Cerebellar cortex (tissue), 1 donor: ENCODE measurements at places on chromosomes 16 and 17.

DNA sequence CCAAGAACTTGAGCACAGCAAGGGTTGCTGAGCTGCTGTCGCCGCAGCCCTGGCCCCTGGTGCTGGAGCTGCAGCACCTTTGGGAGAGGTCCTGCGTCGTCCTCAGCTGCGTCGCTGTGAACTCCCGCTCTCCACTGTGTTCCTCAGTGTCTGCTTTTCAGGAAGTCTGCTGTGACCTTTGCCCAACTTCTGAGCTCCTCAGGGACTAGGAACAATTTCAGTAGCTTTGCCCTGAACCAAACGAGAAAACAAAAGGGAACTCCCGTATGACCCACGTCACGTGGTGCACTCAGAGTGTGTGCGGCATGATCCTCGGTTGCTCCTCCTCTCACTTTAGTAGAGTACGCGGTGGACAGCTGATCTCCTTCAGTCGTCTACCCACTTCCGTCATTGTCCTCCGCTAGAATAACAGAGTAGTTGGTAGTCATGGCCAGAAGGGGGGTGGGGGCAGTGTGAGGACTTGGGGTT, 44.2 kb downstream of the WDR45B start:
- no peak for DNase-seq

DNA sequence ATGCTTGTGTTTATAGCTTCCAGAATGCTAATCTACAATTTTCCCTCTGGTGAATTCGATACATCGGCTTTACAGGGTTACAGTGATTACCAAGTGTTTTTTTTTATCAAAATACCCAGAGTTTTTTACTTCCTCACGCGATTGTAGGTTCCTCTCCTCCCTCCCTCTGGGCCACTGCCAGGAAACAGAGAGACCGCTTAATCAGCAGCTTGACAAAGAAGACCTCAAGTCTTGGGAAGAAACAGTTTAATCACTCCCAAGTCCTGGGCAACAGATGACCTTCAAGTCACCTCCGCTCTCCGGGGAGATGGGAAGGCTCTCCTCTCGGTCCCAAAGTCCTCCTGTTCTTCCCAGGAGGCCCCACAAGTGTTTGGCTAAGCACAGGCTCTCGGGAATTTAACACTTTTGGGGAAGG, 23.5 kb downstream of the SMTNL2 start:
- DNase-seq: no peak

DNA sequence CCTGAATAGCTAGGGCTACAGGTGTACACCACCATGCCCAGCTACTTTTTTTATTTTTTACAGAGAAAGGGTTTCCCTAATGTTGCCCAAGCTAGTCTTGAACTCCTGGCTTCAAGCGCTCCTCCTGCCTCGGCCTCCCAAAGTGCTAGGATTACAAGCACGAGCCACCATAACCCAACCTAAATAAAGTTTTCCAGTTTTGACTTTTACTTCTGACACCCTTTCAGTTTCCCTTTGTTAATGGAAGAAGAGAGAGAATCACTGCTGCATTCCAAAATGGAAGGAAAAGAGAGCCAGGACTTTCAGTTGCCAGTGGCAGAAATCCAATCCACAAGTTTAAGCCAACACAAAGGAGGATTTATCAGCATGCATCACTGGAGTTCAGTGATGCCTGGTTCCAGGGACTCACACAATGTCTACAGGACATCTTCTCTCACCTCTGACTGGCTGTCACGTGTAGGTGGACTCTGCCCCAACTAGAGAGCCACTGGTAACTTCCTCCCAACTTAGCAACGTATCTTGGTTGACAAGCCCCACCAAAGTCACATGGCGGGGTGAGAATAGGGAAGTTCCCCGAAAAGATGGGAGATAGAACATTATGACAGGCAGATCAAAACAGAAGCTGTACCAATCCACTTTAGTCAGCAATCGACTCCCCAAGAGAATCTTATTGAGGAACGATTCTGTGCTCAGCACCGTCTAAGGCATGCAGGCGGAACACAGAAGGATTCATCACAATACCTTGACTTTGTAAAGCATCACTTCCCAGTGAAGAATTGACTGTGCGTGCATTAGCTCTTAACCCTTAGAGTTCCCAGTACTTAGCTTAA, 46.5 kb downstream of the GAS7 start:
- DNase-seq: no peak

- peak; percentile 30 for DNase-seq
Observed at GRCh38 chr16:4534151-4534790, 4.3 kb downstream of the CDIP1 start.

DNA sequence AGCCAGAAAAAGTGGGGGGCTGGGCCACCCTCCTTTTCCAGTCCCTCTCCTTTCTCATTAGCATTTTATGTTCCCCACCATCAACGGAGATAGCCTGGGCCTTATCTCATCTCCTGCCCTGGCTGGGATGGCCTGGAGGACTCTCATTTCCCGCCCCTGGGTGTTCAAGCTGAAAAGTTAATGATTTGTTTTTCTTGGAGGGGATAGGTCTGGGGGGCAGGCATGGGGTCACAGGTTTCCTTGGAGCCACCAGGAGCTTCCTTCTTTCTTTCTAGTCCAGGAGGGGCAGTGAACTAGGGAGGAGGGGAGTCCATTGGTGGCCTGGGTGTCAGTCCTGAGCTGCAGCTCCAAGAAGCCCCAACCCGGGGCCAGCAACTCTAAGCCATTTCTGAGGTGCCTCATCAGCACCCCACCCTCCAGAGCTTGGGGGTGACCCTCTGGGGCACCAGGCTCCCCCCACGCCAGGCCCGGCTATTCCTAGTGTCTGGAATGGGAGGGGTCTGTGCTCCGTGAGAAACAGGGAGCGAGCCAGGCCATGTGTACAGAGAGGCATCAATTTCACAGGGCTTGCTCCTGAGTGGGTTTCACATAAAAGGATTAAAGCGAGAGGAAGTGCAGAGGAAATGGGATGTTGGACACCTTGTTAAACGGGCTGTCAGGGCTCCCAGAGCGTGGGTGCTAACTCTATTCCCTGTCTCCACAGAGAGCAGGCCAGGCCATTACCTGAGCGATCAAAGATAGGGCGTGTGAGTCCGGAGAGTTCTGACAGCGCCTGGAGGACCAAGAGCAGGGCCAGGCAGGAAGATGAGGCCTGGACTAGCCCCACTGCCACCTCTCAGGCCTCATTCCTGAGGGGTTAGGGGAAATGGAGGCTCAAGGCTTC, 90.6 kb upstream of the LHX1 start:
- no peak for DNase-seq

DNA sequence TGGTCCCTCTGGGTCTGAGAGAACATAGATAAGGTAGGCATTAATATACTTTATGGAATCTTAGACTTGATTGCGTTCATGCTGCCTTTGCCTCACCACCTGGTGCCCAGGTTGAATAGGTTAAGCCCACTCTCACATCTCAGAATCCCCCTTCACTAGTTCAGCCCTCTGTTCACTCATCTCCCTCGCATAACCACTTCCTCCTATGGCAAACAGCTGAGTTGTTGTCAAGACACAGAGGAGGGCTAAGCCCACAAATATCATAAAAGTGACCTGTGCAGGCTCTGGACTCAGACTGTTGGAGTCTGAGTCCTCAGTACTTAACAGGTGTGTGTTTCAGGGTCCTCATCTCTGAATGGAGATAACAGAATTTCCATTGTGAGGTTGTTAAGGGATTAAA, 55.7 kb downstream of the GOSR1 start:
- DNase-seq: no peak

DNA sequence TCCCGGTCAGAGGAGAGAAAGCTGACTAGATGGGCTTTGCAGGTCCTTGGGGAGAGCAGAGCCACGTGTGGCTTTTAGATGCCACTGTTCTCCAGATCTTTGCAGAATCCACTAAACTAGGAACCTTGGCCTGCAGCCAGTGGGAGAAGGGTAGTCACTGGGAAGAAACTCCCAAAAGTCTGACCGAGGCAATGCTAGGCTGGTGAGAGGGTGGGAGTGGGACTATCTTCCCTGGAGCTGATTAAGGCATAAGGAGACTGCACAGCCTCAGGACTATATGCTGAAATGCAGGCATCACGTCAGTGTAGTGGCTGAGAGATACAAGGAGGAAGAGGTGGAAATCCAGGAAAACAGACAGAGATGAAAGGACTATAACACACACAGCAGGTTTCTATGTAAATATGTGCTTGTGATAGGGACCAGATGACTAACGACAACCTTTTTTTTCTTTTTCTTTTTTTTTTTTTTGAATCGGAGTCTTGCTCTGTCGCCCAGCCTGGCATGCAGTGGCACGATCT, 2.2 kb upstream of the GSDMA start:
- DNase-seq: no peak

DNA sequence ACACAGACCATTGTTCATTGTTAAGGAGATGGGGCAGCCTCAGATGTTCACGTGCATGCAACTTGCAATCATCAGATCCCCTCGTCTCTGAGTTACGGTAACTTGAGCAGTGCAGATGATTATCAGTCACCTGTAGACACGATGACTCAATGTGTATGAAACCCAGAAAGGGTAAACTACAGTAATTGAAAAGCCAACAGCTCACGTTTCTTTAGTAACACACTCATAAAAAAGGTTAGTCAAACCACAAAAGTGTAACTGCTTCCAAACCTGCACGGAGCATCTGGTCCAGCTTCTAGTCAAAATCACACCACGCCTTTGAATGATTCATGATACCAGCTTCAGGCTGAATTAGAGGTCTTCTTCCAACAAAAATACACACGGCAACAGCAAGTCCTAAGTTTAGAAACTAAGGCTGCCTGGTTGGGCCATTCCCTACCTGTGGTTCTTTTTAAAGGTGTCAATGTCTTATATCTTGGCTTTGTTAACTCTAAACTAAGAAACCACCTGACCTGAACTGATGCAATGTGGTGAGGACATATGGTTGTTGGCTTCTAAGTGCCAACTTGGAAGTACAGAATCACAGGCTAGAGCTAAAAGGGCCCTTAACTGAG, 32.3 kb downstream of the GRB7 start:
- no peak for DNase-seq

- DNase-seq: no peak
Observed at GRCh38 chr16:14400285-14400977, 229.6 kb downstream of the PARN start.

DNA sequence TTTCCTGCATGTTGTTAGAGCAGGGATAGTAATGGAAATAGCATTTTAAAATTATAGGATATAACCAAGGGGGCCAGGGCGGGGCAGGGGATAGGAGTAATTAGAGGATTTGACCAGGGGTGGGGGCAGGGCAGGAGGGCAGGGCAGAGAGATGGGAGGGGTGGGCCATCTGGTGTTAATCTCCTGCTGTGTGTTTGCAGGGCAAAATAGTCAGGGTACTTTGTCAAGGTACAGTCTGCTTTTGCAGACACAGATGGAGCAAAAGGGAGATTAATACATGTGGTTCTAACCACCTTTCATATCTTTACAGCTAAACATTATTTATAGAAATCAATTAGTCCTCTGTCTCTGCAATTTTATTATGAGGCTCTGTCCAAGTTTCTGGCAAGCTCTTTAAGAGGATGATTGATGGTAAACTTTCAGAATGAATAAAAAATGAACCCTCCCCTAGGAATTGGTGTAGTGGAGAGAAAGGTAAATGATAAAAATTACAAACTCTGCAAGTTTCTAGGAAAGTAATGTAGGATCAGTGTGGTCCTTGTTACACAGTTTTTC, 6.6 kb downstream of the ANKFN1 start:
- no peak for DNase-seq

- DNase-seq: no peak
Observed at GRCh38 chr17:1221209-1221608, 41.4 kb upstream of the ABR start.

- no peak for DNase-seq
Observed at GRCh38 chr16:88596483-88596882, 26.3 kb downstream of the ZC3H18 start.

DNA sequence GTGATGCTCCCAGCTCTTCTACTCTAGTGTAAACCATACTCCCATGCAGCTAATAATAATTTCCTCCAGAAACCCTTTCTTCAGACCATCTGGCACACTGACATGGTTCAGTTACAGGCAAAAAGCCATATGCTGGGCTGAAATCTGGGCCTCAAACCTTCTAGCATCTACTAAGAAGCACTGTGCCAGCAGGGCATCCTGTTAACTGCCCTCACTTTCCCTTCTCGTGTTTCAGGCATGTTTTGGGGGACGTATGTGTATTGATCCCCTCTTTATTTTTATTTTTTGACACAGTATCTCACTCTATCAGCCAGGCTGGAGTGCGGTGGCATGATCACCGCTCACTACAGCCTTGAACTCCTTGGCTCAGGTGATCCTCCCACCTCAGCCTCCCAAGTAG, 33.3 kb downstream of the STAT5A start:
- peak; percentile 91 for DNase-seq

DNA sequence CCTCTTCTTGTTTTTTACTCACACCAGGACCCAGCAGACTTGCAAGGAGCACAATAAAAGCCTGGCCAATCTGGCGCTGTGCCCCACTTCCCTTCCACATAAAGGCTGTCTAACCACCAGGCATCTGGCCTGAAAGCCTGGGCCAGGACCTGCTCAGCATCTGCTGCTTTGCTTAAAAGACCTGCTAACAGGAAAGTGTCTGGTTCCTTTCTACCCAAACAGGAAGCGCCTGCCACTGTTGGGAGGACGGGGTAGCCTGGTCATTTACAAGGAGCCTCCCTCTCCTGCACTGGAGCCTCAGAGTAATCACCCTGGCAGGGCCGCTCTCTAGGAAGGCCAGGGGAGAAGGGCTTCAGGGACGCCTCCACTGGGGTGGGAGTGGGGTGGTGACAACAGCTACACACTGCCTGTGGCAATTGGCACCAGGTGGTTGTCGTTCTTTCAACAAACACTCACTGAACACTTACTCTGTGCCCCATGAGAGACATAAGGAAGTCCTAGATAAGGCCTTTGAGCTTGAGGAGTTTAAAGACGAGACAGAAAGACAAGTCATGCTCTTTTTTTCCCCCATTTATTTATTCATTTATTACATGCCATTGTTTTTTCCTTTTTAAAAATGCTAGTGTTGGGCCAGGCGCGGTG, 6.3 kb upstream of the MMP28 start:
- DNase-seq: peak; percentile 89

GRCh38 chr17:30586818-30587595, 109.8 kb downstream of the GOSR1 start:
- no peak for DNase-seq

DNA sequence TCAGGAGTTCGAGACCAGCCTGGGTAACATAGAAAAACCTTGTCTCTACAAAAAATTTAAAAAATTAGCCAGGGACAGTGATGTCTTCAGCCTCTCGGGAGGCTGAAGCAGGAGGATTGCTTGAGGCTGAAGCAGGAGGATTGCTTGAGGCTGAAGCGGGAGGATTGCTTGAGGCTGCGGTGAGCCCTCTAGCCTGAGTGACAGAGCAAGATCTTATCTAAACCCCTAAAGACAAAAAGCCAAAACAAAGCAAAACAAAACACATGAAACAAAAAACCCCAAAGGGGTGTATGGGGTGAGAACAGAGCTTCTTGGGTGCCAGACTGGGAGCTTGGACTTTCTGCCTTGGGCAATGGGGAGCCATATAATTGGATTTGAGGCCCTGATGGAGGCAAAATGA, 2.6 kb downstream of the SPNS3 start:
- DNase-seq: no peak

GRCh38 chr16:86083382-86084002, 184.5 kb downstream of the IRF8 start:
- no peak for DNase-seq

DNA sequence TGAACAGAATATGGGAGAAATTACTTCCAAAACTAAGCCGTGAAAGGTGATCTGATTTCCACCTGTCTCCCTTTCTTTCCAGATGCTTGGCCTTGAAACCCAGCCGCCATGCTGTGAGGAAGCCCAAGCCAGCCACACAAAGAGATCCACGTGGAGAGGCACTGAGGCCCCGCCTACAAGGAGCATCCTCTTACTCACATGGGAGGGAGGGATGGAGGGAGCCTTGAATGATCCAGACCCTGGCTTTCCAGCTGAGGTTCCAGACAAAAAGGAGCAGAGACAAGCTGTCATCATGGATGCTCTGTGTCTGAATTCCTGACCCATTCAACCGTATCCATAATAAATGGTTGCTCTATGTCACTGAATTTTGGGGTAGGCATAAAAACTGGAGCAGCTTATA, 48.9 kb upstream of the HAPSTR1 start:
- DNase-seq: no peak
